Upper lobe of left lung (tissue), 6 donors: ENCODE measurements at places on chromosomes 3 and 15. TPM values are rescaled to one million over a fixed set of nuclear protein-coding genes. Genes with fewer than 3 reads are reported as not detected.

The TMEM45A gene
- 4.3 TPM for total RNA-seq

The TRAT1 gene
- 2.1 TPM for total RNA-seq

The ARMC8 gene
- total RNA-seq, result 67.4 TPM

The CYP8B1 gene
- total RNA-seq, result not detected

The GDPGP1 gene
- total RNA-seq, result 9.7 TPM

The DZIP1L gene
- total RNA-seq, result 22.4 TPM

The FAH gene
- 46.1 TPM for total RNA-seq

The GABRR3 gene
- total RNA-seq, result not detected

The LRRK1 gene
- total RNA-seq, result 29.7 TPM

The FANCD2OS gene
- total RNA-seq, result not detected

The CERS3 gene
- total RNA-seq, result not detected

The LACTB gene
- 23.1 TPM for total RNA-seq

- no peak for DNase-seq
Observed at GRCh38 chr3:101812895-101813294, 33.9 kb downstream of the NXPE3 start.

- DNase-seq, result no peak
Observed at GRCh38 chr3:10317311-10317960, 3.5 kb downstream of the SEC13 start.

- DNase-seq, result no peak
Observed at GRCh38 chr3:52036829-52037228, 19.5 kb downstream of the DUSP7 start.

- DNase-seq, result no peak
Observed at GRCh38 chr3:129576514-129577352, 29.7 kb downstream of the PLXND1 start.

- no peak for DNase-seq
Observed at GRCh38 chr3:110521019-110521418, 550.6 kb upstream of the NECTIN3 start.

- DNase-seq, result no peak
Observed at GRCh38 chr15:72604794-72605193, 49.7 kb upstream of the GOLGA6B start.

- no peak for DNase-seq
Observed at GRCh38 chr3:57221883-57222282, 5.6 kb upstream of the APPL1 start.

GRCh38 chr15:87661454-87662355 is 594.8 kb downstream of the NTRK3 start:
- DNase-seq, result no peak

DNA sequence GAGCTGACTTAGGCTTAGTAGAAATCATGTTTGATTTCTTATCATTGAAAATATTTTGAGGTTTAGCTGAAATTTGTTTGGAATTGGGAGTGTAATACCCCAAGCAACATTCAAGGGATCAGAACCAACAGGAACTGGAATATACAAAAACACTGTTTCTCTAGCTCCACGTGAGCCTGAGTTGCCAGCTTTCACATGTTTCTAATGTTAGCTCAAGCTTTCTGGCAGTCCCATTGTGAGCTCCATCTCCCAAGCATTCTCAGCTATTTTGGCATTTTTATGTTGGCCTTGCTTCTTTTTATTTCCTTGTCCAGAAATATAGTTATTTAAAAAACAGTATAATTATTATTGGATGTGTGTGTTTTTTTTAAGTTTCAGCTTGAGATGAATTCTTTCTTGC is 427.1 kb upstream of the DPH6 start:
- DNase-seq, result no peak

DNA sequence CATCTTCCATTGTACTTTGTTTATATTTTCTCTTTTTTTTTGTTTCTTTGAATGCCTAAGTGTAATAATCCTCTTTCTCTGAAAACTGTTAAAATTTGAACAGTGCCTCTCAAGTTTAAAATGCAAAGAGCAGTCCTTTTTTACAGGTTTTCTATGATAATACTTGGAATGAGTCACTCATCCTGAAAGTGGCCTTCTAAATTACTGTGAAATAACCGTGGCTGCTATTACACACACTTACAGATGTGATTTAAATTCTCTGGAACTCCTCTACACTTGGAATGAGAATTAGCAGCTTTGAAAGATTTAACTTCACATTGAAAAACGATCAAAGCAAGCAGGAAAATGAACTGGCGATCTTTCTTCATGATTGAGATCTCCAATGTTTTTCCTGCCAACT is 105.9 kb downstream of the ROBO1 start:
- no peak for DNase-seq

DNA sequence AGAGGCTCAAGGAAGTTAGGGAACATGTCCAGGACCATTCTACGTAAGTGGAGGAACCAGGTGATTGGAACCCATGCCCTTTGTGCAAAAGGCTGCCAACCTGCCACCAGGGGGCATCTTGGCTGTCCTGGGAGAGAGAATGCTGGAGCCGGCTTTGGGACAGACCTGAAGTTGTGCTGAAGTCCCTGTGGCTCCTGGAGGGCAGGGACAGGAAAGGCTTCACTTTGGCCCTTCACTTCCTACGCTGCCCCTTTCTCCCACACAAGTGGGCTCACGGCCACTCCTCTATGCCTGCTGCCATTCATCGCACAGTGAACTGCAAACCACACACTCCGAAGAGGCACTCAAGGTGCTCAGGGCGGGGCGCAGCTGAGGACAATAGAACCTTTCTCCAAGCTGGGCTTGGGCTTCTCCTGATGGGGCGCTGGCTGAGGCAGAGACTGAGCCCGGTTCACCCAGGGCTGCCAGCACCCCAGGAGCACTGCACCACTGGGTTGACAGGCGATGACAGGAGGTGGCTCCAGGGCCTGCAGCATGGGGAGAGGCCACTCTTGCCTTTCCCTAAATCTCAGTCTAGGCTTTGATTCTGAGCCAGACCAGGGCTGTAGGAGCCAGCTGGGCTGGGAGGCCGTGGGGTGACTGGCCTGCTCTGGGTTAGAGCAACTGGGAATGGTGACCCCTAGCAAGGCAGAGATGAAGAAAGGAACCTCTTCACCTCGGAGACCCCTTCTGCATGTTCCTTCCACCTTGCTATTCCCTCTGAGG is 8.4 kb downstream of the SHF start:
- no peak for DNase-seq

- no peak for DNase-seq
Observed at GRCh38 chr3:61733876-61734275, 172.5 kb downstream of the PTPRG start.

GRCh38 chr3:129429080-129429451 is 630 bp upstream of the EFCAB12 start:
- no peak for DNase-seq

DNA sequence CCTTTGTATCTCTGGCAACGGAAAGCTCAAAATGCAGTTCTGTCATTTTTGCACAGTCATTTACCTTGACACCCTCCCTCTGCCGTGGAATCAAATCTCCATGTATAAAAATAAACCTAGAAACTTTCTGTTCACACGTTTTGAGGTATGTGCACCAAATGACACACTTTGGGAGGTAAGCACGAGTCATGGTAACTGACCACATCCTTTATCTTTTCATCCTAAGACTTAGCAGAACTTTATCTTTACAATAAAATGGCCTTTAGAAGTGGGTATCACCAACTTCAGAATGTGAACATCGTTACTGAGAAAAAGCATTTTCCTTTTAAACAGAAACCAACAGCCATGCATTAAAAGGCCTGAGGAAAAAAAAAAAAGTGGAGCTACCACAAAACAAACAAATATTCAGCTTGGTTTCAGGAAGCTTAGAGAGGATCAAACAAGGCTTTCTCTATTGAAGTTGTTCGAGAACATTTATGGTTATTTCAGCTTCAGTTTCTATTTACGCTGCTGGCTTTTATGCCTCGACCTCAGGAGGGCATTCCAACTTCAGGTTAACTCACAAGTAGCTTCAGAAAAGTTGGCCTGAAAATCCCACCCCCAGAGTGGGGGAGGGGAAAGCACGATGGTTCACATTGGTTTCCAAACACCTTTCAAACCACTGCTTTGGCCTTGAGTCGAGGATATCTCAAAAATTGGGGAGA is 171.1 kb upstream of the ICE2 start:
- DNase-seq, result no peak

- DNase-seq, result no peak
Observed at GRCh38 chr3:88640581-88640980, 466.8 kb upstream of the EPHA3 start.

DNA sequence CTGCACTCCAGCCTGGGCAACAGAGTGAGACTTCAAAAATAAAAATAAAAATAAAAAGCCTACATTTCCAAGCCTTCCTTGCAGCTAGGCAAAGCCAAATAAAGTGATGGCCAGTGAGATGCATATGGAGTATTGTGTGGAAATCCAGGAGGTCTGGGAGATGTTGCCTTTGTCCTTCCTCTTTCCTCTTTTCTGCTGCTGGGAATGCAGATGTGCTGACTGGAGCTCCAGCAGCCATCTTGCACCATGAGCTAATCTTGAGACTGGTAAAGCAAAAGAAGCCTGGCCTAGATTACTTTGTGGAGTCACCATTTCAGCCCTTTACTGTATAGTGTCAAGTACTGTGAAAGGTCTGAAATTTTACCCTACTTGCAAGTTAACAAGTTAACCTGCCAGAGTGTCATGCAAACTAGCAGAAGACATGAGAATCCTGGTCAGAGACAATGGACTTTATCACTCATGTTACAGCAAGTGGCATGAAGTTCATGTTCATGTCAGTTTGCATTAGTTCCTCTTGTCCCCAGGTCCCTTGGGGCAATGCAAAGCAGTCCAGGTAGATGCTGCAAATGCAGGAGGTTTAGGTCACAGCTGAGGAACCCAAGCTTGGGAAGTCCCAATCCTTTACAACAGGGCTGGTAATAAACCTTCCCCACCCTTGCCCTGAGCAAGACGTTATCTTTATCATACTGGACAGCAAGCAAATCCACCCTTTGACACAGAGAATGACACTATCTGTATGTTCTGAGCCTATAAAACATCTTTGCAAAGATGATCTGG is 103.1 kb downstream of the TLE3 start:
- DNase-seq, result no peak

- DNase-seq, result no peak
Observed at GRCh38 chr15:79601405-79602086, 169.4 kb downstream of the MINAR1 start.

- no peak for DNase-seq
Observed at GRCh38 chr3:136957751-136958288, at the start of gene IL20RB. Gene IL20RB, plus strand, starts transcription at chr3:136957983. Its CDS starts 131 bp downstream, at chr3:136958114.

GRCh38 chr15:40744815-40745152 is 10.3 kb downstream of the RMDN3 start:
- no peak for DNase-seq

DNA sequence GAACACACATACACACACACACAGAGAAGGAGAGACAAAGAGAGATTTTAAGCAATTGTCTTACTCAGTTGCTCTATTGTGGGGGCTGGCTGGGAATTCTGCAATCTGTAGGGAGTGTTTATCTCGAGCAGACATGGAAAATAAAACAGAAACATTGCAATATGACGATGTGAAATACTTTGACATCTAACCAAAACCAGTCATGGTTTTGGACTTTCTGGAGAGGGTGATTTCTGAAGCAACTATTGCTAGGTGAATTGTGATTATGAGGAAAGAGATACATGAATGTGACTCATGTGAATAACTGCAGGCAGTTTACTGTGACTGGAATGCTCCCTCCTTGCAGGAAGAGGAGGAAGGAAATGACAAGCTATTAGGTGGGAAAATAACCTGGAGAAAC is 12.3 kb upstream of the PHLDB2 start:
- DNase-seq, result no peak

GRCh38 chr3:37588758-37589157 is 272.9 kb upstream of the CTDSPL start:
- DNase-seq, result no peak

- DNase-seq, result no peak
Observed at GRCh38 chr3:186138272-186138981, 29.5 kb upstream of the ETV5 start.

GRCh38 chr3:152281133-152281713 is 12.5 kb downstream of the MBNL1 start:
- no peak for DNase-seq
